ENCODE measurements at places on chromosomes 5 and 9.

GRCh38 chr9:6676254-6676921 is 30.9 kb upstream of the GLDC start:
- DNase-seq = no peak

GRCh38 chr9:3848445-3849114 is 322.8 kb upstream of the RFX3 start:
- no peak for DNase-seq

DNA sequence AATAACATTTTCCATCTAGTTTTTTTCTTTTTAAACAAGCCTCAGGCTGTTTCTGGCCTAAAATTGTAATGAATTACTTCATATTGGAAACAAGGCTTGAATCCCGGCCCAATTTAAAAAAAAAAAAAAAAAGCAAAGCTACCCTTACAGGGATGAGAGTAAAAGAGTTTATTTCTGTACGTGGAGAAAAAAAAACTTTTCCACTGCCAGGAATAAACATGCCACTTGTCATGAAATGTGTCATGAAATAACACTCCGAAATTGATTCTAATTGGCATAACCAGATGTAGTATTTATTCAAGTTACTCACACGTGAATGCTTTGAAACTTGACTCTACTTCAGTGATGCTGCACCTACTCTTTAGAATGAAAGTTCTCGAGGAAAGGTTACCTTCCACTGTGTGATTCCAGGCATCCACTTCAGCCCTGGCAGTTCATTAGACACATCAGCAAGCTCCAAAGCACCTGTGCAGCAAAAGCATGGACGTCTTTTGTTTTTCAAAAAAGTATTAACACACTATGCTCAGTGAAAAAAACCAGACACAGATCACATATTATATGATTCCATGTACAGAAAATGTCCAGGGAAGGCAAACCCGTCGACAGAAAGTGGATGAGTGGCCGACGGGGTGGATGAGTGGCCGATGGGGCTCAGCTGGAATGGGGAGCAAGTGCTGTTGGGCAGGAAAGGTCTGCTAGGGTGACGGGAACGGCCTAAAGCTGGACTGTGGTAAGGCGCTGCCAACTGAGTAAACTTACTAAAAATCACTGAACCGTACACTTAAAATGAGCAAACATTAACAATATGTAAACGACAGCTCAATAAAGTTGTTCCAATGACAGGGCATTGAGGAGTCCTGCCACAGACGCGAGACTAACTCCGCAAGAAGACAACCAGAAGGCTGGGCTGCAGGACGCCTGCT is 21.2 kb downstream of the NSUN2 start:
- DNase-seq = no peak

GRCh38 chr9:136610426-136610825 is 52.3 kb upstream of the EGFL7 start:
- DNase-seq = no peak

GRCh38 chr5:16687898-16688297 is 71.1 kb upstream of the RETREG1 start:
- no peak for DNase-seq

DNA sequence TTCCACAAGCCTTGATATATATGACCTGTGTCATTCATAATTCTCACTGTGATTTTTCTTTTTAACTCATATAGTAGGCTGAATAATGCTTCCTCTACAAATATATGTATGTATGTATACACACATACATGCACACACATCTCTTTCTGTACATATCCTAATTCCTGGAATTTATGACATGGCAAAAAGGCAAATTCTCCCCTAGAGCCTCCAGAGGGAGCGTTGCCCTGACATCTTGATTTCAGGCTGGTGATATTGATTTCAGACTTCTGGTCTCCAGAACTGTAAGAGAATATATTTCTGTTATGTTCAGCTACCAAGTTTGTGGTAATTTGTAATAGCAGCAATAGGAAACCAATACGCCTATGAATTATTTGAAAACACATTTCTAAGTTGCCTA is 166.6 kb upstream of the GAS1 start:
- DNase-seq = no peak

DNA sequence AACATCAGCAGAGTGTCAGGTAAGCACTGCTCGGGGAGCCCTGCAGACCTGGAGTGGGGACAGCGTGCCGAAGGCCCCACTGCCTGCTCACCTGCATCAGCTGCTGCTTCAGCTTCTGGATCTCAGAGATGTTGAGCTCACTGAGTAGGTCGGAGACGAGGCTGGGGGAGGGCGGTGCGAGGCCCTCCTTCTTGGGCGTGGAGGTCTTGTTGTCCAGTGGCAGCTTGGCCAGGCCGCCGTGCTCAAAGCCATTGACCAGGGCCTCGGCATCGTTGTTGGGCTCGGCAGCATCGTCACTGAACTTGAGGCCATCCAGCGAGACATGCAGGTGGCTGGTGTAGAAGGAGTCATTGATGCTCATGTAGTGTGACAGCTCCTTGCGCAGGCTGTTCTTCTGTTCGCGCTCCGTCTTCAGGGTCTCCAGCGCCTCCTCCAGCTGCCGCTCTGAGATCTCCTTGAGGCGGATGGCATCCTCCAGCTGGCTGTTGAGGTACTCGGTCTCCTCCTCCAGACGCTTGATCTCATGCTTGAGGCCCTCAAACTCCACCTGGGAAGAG is 44.3 kb downstream of the BICD2 start:
- no peak for DNase-seq

DNA sequence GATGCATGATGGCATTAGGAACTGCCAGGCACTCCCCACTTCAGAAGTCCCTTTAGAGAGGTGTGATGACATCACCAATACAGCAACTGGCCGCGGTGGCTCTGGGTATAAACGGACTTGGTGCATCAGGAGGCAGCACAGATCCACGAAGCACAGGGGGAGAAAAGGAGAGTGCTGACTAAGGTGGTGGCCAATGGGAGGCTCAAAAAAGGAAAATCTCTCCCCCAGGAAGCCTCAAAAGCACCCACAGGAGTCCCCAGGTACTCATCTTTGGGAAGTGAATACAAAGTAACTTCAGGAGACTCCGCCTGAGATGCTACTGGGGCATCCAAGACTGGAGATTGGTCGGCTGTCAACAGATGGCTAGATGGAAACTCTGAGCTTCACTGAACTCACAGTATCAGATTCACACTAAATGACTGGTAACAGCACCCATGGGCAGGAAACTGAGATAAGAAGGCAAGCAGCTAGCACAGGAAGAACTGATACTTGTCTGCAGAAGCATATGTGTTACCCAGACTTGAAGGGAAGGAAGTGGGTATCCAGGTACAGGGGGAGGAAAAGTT is 7.6 kb downstream of the TTC39B start:
- peak; percentile 70 for DNase-seq

DNA sequence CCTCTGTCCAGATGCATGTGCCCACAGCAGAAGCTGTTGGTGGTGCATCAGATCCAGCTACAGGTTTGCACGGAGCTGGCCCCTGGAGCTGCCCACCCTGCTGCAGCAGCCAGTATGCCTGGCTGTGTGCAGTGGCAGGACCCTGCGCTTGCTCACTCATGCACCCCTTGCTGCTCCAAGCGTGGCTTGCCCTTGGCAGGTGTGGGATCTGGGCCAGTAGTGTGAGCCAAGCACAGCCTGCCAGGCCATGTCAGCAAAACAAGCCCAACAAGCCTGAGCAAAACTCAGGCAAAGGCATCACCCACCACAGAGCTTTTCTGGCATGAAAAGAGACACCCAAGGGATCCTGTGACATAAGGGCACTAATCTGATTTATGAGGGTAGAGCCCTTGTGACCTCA is 18.3 kb upstream of the ECPAS start:
- DNase-seq = no peak

DNA sequence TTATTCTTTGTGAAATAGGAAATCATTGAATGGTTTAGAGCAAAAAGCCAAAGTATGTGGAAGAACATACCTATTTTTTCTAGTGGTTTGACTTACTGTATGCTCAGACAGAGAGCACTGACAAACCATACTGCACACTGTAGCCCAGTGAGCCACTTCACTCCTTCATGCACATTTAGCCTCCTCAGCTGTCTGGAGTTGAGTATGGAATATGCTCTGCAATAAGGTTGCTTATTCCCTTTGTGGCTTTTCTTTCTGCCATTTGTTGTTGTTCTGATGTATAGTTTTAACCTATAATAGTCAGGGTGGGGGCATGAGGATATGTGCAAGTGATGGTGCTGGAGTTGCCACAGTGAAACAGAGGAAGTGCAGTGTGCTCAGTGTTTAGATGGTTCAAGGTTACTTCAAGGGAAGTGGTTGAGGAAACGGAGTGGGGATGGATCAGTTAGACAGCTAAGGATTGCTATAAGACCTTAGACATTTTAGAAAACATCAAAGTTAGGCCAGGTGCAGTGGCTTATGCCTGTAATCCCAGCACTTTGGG is 100.7 kb downstream of the CDC42SE2 start:
- DNase-seq = peak; percentile 41

- DNase-seq = no peak
Observed at GRCh38 chr9:80560976-80561375, 989.2 kb downstream of the TLE4 start.

GRCh38 chr5:68542207-68542606 is 326.7 kb downstream of the PIK3R1 start:
- no peak for DNase-seq

DNA sequence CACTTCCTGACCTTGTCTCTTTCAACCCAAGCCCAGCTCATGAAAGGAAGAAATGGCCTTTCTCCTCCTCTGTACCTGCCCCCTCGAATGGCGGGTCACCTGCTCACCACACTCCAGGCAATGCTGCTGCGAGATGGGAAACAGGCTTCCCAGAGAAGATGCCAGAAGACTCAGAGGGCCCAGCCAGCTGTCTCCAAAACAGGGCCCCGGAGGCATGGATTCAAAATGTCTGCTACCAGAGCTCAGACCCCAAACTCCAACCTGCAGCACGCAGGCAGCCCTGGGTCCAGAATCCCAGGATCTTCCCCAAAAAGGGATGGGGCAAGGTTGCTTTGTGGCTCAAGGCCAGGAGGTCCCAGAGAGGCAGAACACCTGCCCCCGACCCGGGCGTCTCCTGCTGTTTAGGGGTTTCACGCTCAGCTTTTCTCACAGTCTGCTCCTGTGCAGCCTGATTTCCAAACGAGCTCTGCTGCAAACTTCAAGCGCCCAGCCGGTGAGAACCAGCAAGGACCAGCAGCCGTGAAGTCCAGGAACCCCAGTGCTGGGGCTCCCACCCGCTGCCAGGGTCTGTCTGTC is 42.5 kb downstream of the VAV2 start:
- no peak for DNase-seq

DNA sequence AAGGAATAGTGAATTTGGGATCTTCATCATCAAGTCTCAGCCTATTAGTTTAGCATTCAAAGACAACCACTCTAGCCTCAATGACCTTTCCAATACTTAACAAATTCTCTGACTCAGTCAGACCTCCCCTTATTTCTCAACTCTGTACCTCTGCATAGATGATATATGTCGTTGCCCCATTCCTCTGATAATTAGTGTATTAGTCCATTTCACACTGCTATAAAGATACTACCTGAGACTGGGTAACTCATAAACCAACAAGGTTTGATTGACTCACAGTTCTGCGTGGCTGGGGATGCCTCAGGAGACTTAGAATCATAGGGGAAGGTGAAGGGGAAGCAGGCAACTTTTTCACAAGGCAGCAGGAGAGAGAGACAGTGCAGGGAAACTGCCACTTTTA is 8.9 kb downstream of the MRPL22 start:
- no peak for DNase-seq

DNA sequence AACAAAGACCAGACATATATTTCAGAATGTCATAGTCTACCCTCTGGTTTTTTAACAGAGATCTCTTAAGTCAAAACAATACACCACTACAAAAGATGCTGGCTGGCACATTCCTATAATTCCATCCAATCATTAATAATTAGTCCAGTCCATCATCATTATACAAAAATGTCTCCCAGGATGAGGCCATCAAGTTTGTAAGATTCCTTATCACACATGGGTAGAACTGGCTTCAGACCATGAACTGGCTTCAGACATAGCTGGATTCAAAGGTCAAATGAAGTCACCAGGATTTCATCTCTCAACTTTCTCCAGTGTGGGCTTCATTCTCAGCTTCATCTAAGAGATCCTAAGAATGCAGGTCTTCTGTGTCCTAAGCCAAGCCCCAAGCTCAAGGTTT is 147.1 kb downstream of the ENC1 start:
- DNase-seq = no peak

- DNase-seq = no peak
Observed at GRCh38 chr9:125587819-125588460, 119.1 kb downstream of the MAPKAP1 start.

DNA sequence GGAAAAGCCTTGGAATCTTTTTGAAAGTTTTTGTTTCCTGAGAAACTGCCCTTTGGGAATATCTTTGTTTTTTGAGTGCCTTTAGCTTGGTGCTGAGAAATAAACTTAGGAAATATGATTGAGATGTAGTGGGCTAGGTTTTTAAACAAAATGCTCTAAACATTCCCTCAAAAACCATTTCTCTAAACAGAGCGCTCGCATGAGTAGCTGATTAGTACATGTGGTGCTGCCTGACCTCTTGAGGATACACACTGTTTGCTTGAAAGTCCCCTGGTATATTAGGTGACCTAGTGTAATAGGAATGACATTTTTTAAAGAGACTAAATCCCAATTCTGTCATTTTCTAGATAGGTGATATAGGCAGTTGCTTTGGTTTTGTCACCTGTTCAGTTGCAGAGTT is 132.3 kb downstream of the ADAMTSL1 start:
- no peak for DNase-seq

DNA sequence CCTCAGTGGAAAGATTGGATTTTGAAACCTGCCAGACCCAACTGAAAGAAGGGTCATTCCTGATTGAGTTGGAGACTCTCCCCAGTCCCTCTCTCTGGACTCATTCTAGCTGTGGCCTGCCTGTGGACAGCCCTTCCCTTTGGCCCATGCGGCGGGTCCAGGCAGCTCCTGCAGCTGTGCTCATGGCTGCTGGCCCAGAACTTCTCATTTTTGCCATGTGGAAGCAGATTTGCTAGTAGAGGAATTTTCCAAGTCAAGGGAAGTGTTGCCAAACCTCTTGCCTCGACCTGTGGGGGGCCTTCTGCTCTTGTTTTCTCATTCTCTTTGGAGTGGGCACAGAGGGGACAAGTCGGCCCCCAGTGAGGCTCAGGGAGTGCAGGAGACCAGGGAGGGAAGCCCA is 89.2 kb downstream of the ANKRD33B start:
- DNase-seq = no peak
